Pancreas (tissue), 10 donors: ENCODE measurements at places on chromosomes 16 and 17. TPM values are rescaled to one million over a fixed set of nuclear protein-coding genes. Genes with fewer than 3 reads are reported as not detected.

DNA sequence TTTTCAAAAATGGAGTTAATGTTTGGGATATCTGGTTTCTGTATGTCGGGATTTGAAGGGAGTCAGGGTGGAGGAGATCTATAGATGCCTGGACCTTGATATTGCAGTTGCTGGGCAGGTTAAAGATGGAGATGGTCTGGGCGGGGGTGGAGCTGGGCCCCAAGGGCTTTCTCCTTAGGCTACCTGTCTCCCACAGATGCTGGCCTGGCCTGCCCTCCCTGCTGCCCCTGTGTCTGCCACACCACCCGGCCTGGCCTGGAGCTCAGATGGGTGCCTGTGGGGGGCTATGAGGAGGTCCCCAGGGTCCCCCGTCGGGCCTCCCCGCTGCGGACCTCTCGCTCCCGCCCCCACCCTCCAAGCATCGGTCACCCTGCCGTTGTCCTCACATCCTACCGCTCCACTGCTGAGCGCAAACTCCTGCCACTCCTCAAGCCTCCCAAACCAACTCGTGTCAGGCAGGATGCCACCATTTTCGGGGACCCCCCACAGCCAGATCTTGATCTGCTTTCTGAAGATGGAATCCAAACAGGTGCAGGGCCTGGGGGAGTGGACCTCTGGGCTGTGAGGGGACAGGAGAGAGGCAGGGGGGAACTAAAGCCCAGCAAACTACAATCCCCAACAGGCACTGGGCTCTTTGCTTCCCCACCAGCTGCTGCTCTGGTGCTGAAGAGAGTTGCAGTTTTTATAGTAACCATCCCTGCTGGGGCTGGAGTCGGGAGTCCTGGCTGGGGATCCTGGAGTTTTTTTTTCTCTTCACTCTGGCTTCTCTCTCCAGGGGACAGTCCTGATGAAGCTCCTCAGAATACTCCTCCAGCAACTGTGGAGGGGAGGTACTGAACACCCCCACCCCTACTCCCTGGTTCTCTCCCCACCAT, 2.9 kb downstream of the ARHGEF15 start:
- DNase-seq = no peak

Gene UBE2G1
- 23.3 TPM for total RNA-seq

Gene MYH13
- not detected for total RNA-seq

DNA sequence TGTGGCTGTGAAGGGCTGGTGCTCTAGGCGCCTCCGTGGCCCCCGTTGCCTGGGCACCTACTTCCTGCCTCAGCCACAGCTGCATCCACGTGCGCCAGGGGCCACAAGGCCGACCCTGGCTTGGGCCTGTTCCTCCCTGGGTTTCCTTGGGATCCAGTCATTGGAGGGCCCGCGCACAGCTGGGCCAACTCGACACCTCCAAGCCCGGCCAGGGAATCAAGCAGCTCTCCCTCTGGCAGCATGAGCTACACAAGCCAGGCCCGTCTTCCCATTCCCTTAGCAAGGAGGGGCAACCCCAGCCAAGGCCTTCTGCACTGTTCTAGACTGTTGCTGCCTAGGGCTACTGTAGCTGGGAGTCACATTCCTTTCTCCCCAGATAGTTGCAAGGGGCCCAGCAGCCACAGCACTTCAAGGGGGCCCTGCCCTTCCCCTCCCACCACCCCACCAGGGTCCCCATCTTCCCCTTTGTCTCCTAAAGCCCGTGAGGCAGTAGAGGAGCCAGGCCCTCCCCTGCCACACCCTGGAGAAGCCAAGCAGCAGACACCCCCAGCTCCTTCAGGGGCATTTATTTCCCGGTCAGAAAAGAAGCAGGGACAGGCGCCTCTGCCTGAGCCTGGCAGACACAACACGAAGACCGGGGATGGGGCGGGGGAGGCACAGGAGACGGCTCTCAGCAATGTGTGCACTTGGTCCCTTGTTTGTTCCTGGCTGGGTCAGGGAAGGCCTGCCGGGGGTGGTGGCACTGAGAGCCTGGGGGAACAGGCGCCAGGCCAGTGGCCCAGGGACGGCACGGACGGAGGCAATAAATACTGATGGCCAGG, 3.8 kb downstream of the ARHGDIA start:
- no peak for DNase-seq
